ENCODE measurements at places on chromosomes 13 and 19.
A peak's percentile ranks its signal among the peaks of the same experiment; 100 is the strongest.

- peaks cover 3% of the 10 kb centered on the region for H3K27me3 ChIP-seq
- no peak overlapping the region for H3K27ac ChIP-seq
- no peaks in the 10 kb centered on the region for H3K36me3 ChIP-seq
Observed at GRCh38 chr13:46389457-46390451, 2.7 kb upstream of the RUBCNL start.

GRCh38 chr13:85108356-85108755 lies 690.9 kb downstream of the SLITRK6 start:
- no peak overlapping the region for H3K27ac ChIP-seq
- no peaks in the 10 kb centered on the region for H3K4me1 ChIP-seq
- H3K4me3 ChIP-seq: no peak overlapping the region

GRCh38 chr13:28492569-28493367 lies 2.2 kb downstream of the FLT1 start:
- no peak overlapping the region for H3K4me3 ChIP-seq
- no peak overlapping the region for H3K27ac ChIP-seq
- peak; percentile 29 for DNase-seq
- H3K4me1 ChIP-seq: peaks cover 3% of the 10 kb centered on the region

DNA sequence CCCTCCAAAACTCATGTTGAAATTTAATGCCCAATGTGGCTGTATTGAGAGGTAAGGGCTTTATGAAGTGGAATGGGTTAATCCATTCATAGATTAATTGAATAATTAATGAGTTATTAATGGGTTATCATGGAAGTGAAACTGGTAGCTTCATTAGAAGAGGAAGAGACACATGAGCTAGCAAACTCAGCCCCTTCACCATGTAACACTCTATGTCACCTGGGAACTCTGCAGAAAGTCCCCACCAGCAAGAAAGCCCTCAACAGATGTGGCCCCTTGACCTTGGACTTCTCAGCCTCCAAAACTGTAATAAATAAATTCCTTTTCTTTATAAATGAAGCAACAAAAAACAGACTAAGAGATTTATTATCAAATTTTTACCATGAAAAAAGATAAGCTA lies 223.5 kb downstream of the KLF12 start:
- no peak overlapping the region for H3K27ac ChIP-seq
- no peaks in the 10 kb centered on the region for H3K36me3 ChIP-seq
- DNase-seq: no peak
- H3K27me3 ChIP-seq: no peaks in the 10 kb centered on the region

- H3K4me1 ChIP-seq: peaks cover 19% of the 10 kb centered on the region
- H3K27me3 ChIP-seq: no peaks in the 10 kb centered on the region
- H3K4me3 ChIP-seq: no peak overlapping the region
- no peaks in the 10 kb centered on the region for H3K36me3 ChIP-seq
- H3K27ac ChIP-seq: no peak overlapping the region
Observed at GRCh38 chr13:50526661-50527071, 316.8 kb downstream of the DLEU7 start.

Data from CD4-positive, alpha-beta memory T cell (primary cell).